ENCODE measurements at places on chromosomes 2 and 18. TPM values are rescaled to one million over a fixed set of nuclear protein-coding genes. Genes with fewer than 3 reads are reported as not detected.

DNA sequence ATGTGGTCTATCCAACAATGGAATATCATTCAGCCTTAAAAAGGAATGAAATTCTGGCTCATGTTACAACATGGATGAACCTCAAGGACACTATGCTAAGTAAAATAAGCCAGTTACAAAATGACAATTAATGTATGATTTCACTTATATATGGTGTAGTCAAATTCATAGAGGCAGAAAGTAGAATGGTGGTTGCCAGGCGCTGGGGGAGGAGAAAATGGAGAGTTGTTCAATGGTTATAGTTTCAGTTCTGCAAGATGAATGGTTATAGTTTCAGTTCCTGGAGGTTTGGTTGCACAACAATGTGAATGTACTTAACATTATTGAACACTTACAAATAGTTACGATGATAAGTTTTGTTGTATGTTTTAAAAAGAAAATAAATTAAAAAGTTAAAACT lies 79.2 kb upstream of the IL1R2 start:
- no peaks in the 10 kb centered on the region for H3K36me3 ChIP-seq
- no peaks in the 10 kb centered on the region for H3K4me1 ChIP-seq
- no peak overlapping the region for H3K27ac ChIP-seq
- no peak for DNase-seq
- H3K4me3 ChIP-seq: no peak overlapping the region
- no peaks in the 10 kb centered on the region for H3K27me3 ChIP-seq

The CRYBA2 gene
- polyA plus RNA-seq: 13.3 TPM

DNA sequence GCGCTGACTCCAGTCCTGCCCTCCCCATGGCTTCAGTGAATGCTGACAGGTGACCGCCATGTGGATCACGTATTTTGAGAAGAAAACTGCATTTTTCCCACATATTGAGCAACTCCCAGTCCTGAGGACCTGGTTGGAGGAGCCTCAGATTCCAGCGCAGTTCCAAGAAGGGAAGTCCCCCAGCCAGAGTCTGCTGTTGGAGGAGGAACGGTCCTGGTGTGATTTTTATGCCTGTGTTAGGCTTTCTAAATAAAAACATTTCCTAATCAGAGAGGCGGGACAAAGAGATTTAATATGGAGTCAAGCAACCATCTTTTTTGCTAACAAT lies 32.3 kb upstream of the COL6A3 start:
- H3K27me3 ChIP-seq: peaks cover 10% of the 10 kb centered on the region
- peaks cover 12% of the 10 kb centered on the region for H3K4me1 ChIP-seq
- no peak overlapping the region for H3K4me3 ChIP-seq
- H3K36me3 ChIP-seq: no peaks in the 10 kb centered on the region
- DNase-seq: no peak
- no peak overlapping the region for H3K27ac ChIP-seq

The SCN2A gene
- polyA plus RNA-seq: 2.4 TPM

The PLCD4 gene
- 4.0 TPM for polyA plus RNA-seq

The TMEM178A gene
- polyA plus RNA-seq: 7.3 TPM

The ERFE gene
- 0.94 TPM for polyA plus RNA-seq

GRCh38 chr2:40440835-40441234 lies 11.1 kb downstream of the SLC8A1 start:
- H3K4me3 ChIP-seq: no peak overlapping the region
- no peak overlapping the region for H3K27ac ChIP-seq
- DNase-seq: no peak
- H3K36me3 ChIP-seq: no peaks in the 10 kb centered on the region
- H3K4me1 ChIP-seq: no peaks in the 10 kb centered on the region
- no peaks in the 10 kb centered on the region for H3K27me3 ChIP-seq

GRCh38 chr2:203775684-203776083 lies 69.2 kb downstream of the CD28 start:
- no peak overlapping the region for H3K27ac ChIP-seq
- no peaks in the 10 kb centered on the region for H3K27me3 ChIP-seq
- DNase-seq: no peak
- H3K4me3 ChIP-seq: no peak overlapping the region

GRCh38 chr2:219073413-219074129 lies 12.8 kb upstream of the IHH start:
- H3K36me3 ChIP-seq: peaks cover 30% of the 10 kb centered on the region
- DNase-seq: peak; percentile 90
- H3K27ac ChIP-seq: peak overlapping the region; percentile 79

GRCh38 chr2:219287580-219288265 lies 8.6 kb downstream of the DNAJB2 start:
- no peak for DNase-seq
- no peaks in the 10 kb centered on the region for H3K27me3 ChIP-seq
- H3K4me1 ChIP-seq: no peaks in the 10 kb centered on the region
- peaks cover 27% of the 10 kb centered on the region for H3K36me3 ChIP-seq

DNA sequence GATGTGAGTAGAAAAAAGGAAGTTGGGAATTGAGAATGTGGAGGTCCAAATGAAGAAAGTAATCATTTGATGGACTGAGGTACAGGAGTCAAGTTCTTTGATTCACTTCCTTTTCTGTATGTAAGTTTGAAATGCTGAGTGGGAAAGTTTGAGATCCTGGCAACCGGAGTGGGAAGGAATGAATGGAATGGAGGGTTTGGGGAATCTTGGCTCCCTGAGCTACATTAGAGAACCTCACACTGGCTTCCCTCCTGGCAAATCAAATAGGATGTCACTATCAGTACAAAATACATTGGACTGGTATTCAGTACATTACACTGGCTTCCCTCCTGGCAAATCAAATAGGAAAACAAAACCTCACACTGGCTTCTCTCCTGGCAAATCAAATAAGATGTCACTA lies 9.8 kb upstream of the RNF138 start:
- no peak for DNase-seq
- H3K4me1 ChIP-seq: no peaks in the 10 kb centered on the region
- no peak overlapping the region for H3K4me3 ChIP-seq
- H3K27me3 ChIP-seq: no peaks in the 10 kb centered on the region
- H3K27ac ChIP-seq: no peak overlapping the region
- no peaks in the 10 kb centered on the region for H3K36me3 ChIP-seq

GRCh38 chr2:170814533-170815230 lies 2.0 kb upstream of the GAD1 start:
- H3K27ac ChIP-seq: no peak overlapping the region
- H3K4me3 ChIP-seq: no peak overlapping the region
- peaks cover 30% of the 10 kb centered on the region for H3K4me1 ChIP-seq
- H3K27me3 ChIP-seq: peaks cover 70% of the 10 kb centered on the region

DNA sequence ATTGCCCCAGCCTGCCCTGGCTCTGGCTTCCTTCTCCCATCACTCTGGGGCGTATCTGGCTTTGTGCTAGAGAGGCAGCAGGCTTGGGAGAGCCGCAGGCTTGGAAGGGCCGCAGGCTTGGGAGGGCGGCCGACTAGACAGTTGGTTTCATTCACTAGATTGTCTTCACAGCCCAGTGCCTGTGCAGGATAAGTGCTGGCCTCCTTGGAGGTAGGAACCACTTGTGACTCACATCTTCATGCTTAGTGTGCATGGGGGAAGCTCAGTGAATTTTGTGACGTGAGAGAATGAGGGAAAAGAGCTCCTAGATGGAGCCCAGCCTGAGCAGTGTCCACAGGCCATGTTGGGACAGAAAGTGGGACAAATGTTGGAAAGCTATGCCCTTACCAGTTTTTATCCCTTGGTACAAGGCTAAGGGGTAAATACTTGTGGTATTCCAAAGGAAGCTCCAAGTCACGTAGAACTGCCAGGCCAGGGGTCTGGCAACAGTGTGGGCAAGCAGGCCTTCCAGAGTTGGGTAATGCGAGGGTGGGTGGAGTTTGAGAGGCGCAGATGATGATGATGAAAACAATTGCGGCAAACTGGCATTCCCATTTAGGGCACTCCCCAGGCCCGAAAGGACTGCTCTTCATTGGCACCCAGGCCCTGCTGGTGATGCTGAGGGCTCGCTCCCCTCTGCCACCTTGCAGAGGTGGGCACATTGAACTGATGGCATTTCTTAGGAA lies 100.1 kb downstream of the DDX1 start:
- no peak for DNase-seq
- H3K4me1 ChIP-seq: no peaks in the 10 kb centered on the region
- no peaks in the 10 kb centered on the region for H3K36me3 ChIP-seq
- no peak overlapping the region for H3K4me3 ChIP-seq

GRCh38 chr18:59382383-59382782 lies 23.3 kb upstream of the LMAN1 start:
- no peaks in the 10 kb centered on the region for H3K4me1 ChIP-seq
- no peak overlapping the region for H3K27ac ChIP-seq
- no peaks in the 10 kb centered on the region for H3K36me3 ChIP-seq

The RTN4 gene
- 259 TPM for polyA plus RNA-seq

- H3K27me3 ChIP-seq: no peaks in the 10 kb centered on the region
- H3K36me3 ChIP-seq: no peaks in the 10 kb centered on the region
- H3K27ac ChIP-seq: no peak overlapping the region
- H3K4me1 ChIP-seq: no peaks in the 10 kb centered on the region
Observed at GRCh38 chr2:195413422-195413821, 243.6 kb upstream of the SLC39A10 start.

DNA sequence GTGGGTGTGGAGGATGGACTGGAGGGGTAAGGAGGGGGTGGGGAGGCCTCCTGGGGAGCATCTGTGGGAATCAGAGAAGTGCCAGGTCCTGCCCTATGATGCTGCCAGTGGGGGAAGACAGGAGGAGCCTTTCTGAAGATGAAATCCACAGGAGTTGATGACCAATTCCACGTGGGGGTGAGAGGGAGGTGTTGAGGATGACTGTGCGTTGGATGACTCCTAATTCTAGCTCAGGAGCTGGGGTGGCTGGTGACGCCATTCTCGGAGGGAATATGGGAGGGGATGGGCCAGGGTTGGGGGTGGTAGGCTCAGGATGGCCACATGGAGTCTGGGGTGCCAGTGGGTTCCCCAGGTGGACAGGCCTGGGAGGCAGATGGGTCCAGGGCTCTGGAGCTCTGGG lies 32.3 kb downstream of the EMX1 start:
- no peaks in the 10 kb centered on the region for H3K36me3 ChIP-seq
- H3K27ac ChIP-seq: no peak overlapping the region

- H3K27me3 ChIP-seq: no peaks in the 10 kb centered on the region
- peak overlapping the region; percentile 63 for H3K4me3 ChIP-seq
- H3K27ac ChIP-seq: no peak overlapping the region
- DNase-seq: no peak
- H3K4me1 ChIP-seq: no peaks in the 10 kb centered on the region
- peaks cover 9% of the 10 kb centered on the region for H3K36me3 ChIP-seq
Observed at GRCh38 chr2:169480079-169480465, 778 bp downstream of the BBS5 start.

The RSAD2 gene
- 3.7 TPM for polyA plus RNA-seq

The SP9 gene
- not detected for polyA plus RNA-seq

DNA sequence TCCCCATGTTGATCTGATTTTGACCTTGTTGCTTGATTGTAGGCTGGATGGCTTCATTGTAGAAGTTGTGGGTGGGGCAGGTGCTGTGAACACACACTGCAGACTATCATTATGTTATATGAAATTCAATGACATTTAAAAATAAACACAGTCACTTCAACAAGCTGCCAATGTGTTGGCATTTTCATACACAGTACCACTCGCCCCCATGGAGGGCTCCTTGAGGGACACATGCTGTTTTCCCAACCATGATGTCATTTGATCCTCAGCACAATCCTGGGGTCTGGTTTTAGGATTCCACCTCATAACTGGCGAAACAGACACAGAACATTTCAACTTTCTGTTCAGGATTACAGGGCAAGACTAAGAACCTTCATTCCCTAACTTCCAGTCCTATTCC lies 86.9 kb downstream of the ZCCHC2 start:
- no peak overlapping the region for H3K4me3 ChIP-seq
- H3K27ac ChIP-seq: no peak overlapping the region
- no peak for DNase-seq
- peaks cover 23% of the 10 kb centered on the region for H3K27me3 ChIP-seq
- H3K4me1 ChIP-seq: peaks cover 3% of the 10 kb centered on the region

The COL3A1 gene
- polyA plus RNA-seq: 1,077 TPM

The MRPL53 gene
- 45.3 TPM for polyA plus RNA-seq

The MEIS1 gene
- polyA plus RNA-seq: 34.3 TPM

DNA sequence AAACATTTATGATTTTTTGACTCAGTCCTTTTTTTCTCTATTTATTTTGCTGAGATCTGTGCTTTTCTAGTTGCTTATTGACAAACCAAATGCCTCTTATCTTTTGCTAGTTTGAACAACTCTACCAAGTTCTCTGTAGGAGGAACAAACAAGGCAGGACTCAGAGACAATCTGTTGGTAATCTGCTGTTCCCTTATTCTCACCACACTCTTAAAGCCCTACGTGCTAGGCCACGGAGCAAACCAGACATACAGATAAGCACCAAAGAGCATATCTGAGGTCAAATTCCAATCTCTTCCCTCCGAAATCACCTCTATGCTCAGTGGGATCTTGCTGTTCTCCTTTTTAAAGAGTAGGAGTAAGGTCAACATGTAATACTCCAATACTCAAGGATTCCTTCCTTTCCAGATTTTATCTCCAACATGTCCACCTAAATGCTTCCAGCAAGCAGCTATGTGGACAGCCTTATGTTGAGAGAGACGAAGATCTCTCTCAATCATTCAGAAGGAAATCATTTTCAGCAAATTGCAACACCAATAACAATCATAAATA lies 18.4 kb downstream of the FN1 start:
- H3K4me3 ChIP-seq: no peak overlapping the region
- DNase-seq: peak; percentile 76
- H3K4me1 ChIP-seq: peaks cover 36% of the 10 kb centered on the region
- H3K27me3 ChIP-seq: no peaks in the 10 kb centered on the region

DNA sequence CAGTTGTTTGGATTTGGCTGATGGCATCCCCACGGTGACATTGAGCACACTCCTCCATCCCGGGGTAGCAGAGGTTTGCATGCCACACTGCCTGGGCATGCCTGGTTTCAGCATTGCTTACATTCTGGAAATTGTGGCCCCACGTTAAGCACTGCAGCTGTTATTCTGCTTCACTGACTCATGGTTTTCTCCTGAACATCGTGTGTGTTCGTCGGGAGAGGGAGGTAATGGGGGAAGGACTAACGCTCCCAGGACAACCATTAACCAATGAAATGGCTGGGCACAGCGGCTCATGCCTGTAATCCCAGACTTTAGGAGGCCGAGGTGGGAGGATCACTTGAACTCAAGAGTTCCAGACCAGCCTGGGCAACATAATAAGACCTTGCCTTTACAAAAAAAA lies 28.2 kb upstream of the YWHAQ start:
- H3K36me3 ChIP-seq: no peaks in the 10 kb centered on the region
- no peak for DNase-seq
- H3K4me1 ChIP-seq: no peaks in the 10 kb centered on the region

GRCh38 chr18:28718696-28719095 lies 541.8 kb upstream of the CDH2 start:
- DNase-seq: no peak
- H3K27ac ChIP-seq: no peak overlapping the region
- no peaks in the 10 kb centered on the region for H3K36me3 ChIP-seq
- no peaks in the 10 kb centered on the region for H3K4me1 ChIP-seq
- no peaks in the 10 kb centered on the region for H3K27me3 ChIP-seq

The LINC00305 gene
- not detected for polyA plus RNA-seq

DNA sequence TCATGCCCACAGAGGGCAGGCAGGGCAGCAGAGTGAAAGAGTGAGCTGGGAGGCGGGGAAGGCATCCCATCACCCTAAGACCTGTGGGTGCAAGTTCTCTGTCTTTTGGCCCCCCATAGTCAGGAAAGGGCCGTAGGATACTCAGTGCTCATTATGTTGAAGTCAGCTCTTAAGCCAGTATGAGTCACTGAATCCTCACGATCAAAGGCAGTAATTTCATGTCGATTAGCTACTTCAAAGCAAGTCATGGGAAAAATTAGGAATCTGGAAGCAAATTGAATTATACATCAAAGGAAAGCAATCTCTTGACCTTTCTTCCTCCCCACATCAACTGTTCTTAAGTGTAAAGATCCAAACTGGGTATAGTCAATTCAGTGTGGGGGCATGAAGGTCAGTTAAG lies 178.9 kb downstream of the FHOD3 start:
- H3K4me3 ChIP-seq: no peak overlapping the region
- H3K27me3 ChIP-seq: peaks cover 4% of the 10 kb centered on the region
- H3K27ac ChIP-seq: no peak overlapping the region
- DNase-seq: no peak
- no peaks in the 10 kb centered on the region for H3K4me1 ChIP-seq
- no peaks in the 10 kb centered on the region for H3K36me3 ChIP-seq

Measured in large intestine (tissue), 12 donors.